ENCODE measurements at places on chromosomes 4 and X.
A peak's percentile ranks its signal among the peaks of the same experiment; 100 is the strongest.

DNA sequence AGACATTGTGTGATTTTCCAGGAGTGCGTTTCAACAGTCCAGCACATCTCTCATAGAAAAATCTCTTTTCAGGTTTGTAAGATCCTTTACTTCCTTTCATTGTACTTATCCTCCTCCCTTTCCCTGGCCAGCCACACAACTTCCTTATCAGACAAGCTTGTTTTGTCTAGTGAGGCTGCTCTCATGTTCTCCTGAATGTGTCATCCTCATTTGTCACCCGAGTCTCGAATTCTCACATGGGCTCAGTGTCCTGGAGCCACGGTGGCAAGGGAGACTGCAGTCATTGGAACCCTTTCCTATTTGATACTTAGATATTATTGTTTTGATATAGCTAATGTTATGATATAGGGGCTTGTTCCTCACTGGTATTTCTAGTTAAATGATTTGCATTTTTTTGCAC, 16.9 kb downstream of the SYNPO2 start:
- no peak for DNase-seq

GRCh38 chr4:62644372-62644771, 1444.2 kb downstream of the ADGRL3 start:
- DNase-seq = no peak

GRCh38 chrX:150863191-150863590, 35.3 kb downstream of the CD99L2 start:
- no peak for DNase-seq

GRCh38 chrX:72243472-72243871, 4.6 kb upstream of the ERCC6L start:
- no peak for DNase-seq

DNA sequence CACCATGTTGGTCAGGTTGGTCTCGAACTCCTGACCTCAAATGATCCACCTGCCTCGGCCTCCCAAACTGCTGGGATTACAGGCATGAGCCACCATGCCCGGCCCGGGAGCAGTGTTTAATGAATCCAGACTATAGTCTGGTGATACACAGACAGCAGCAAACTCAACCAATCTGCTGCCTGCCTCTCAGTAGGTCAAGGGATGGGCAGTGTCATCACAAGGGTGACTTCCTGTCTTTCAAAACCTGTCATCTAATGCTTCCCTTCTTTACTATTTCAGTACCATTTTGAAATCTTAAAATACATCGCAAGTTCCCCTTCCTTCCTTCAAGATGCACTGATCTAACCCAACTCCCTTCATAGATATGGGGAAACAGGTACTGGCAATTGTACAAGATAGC, 8.4 kb downstream of the RPL39 start:
- no peak for DNase-seq

DNA sequence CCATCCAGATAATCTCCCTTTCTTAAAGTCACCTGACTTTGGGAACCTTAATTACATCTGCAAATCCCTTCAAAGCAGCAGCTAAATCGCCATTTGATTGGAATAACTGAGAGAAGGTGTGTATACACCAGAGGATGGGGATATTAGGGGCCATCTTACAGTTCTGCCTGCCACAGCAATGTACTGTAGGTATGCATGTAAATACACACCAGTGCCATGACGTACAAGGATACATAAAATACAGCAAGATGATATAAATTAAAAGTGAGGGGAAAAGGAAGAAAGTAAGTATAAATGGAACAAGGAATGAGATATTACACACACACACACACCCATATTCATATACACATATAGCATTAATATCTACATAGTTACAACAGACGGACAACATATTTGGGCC, 81.2 kb downstream of the CBR4 start:
- no peak for DNase-seq

DNA sequence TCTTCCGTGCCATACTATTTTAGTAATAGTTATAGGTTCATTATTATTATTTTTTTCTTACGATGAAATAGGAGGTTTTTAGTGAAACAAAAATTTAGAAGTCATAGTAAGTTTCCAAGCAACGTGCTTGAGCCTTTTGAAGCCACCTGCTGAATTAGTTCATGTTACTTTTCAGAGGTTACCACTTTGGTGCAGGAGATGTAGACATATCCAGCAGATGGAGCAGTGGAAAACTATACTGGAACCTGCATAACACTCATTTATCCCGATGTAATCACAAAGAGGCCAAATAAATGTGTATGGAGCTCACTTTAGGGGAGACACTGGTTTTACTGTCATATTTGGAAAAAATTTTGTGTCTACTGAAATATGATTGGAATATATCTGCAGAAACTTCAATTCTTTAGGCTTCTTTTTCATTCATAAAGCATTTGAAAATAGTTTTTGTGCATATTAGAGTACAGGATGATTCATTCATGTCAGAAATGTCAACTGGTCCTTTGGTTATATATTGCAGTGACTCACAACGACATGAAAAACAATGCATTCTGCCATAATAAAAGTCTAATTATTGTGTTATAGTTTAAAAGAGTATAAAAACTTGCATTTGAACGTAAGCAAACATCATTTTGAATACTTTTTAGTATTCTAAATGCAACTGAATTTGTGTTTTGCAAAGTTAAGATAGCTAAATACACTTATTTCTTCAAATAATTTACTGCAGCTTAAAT, 2182.9 kb upstream of the TENM3 start:
- no peak for DNase-seq

DNA sequence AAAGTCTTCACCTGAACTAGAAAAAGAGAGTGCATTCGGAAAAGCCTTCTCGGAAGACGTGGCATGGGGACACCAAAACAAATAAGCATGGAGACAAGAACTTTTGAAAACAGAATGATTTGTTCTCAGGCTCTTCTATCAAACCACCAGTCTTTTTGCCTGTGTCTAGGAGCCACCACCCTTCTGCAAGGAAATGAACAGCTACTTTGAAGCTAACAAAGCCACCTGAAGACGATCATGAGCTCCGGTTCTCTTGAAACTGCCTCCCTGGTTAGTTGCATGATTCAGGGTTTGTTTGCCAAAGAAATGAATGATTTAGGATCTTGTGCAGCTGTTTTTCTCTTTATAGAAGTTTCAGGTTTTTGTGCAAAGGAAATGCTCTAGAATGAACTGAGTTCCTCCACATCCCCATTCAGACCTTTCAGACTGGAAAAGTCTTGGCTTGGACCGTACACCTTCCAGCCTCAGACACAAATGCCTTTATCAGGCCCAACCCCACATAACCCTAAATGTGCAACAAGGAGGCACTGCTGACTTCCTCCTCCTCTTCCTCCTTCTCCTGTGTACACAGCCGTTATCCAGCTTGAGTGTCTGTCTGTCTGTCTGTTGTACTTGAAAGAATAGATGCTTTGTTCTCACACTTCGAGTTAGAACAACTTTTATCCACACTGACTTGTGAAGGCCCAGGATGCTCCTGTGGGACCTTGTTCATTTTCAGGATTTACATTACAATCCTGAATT, 334.8 kb upstream of the KLF3 start:
- DNase-seq = no peak

- no peak for DNase-seq
Measured at GRCh38 chr4:98612318-98613250, 45.8 kb downstream of the TSPAN5 start.

DNA sequence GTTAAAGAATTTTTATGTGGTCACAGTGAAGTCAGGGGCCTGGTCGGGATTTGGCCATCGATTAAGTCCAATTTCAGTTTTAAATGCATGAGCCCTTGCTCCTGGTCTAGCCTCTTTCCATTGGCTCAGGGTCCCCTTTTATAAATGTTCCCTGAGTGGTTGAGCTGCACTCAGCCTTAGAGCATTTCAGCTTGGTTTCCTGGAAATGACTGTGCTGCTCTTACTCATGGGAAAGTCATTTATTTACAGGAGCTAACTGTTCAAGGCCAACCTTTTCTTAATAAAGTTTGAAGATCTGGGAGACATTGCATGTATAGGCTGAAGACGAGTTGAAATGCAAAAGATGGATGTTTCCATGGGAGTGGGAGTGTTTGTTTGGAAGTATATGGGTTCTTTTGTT, 98.8 kb upstream of the CLNK start:
- DNase-seq = no peak

GRCh38 chr4:3375688-3376087, 66.1 kb upstream of the HGFAC start:
- no peak for DNase-seq

GRCh38 chr4:151014521-151015458, at the start of gene LRBA:
Gene LRBA (minus strand): TSS chr4:151015284. CDS start chr4:151014642, 642 bp downstream.
- peak; percentile 89 for DNase-seq

DNA sequence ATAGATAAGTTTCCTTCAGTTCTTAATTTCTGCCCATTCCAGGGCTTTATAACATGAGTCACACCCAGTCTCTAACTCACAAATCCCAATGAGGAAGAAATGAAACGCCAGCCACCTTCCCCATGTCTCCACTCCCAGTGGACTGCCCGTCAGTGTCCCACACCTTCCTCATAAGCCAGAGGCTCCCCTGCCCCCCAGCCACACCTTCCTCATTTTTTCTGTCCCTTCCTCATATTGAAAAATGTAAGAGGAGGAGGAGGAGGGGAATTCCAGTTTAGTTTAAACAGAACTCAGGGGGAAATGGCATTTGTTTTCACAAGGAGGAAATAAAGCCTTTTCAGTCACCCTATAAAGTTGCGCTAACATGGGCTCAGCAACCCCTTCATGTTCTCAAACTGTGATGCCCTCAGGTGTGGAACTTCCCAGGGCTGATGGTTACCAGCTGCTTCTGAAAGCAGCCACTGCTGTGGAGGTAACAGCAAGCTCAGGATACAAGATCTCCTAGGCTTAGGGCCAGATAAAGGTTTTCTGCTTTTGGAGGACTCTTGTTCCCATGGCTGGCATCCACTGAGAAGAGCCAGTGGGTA, 97.8 kb downstream of the PARM1 start:
- DNase-seq = no peak

DNA sequence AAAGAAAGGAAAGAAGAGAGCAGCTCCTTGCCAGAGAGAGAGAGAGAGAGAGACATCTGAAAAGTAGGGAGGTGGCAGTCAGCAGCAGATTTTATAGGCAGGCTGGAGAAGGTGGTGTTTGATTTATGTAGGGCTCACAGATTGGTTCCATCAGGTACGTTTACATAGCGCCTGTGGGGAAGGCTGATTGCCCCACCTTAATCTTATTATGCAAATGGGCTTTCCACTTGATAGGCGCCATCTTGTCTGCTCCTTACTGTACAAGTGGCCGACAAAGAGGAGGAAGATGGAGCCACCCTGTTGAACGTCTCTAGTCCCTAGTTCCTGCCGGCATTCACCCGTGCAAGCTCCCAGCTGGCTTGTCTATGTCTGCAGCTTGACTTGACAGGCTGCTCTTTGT, 49.1 kb upstream of the DHRSX start:
- no peak for DNase-seq

GRCh38 chr4:137212601-137213000, 319.7 kb downstream of the PCDH18 start:
- DNase-seq = no peak

DNA sequence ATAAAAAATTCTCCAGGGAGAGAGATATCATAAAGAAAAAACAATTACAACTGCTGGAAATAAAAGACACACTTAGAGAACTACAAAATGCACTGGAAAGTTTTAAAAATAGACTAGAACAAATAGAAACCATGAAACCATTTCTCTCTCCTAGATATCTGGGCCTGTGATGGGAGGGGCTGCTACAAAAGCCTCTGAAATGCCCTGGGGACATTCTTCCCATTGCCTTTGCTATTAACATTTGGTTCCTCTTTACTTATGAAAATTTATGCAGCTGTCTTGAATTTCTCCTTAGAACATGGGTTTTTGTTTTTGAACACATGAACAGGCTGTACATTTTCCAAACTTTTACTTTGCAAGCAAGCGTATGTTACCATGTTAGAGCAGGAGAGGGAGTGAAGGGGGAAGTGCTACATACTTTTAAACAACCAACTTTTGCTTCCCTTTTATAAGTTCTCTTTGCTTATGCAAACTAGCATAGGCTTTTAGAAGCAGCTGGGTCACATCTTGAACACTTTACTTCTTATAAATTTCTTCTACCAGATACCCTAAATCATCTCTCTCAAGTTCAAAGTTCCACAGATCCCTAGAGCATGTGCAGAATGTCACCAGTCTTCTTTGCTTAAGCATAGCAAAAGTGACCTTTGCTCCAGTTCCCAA, 47.9 kb upstream of the PACRGL start:
- no peak for DNase-seq

DNA sequence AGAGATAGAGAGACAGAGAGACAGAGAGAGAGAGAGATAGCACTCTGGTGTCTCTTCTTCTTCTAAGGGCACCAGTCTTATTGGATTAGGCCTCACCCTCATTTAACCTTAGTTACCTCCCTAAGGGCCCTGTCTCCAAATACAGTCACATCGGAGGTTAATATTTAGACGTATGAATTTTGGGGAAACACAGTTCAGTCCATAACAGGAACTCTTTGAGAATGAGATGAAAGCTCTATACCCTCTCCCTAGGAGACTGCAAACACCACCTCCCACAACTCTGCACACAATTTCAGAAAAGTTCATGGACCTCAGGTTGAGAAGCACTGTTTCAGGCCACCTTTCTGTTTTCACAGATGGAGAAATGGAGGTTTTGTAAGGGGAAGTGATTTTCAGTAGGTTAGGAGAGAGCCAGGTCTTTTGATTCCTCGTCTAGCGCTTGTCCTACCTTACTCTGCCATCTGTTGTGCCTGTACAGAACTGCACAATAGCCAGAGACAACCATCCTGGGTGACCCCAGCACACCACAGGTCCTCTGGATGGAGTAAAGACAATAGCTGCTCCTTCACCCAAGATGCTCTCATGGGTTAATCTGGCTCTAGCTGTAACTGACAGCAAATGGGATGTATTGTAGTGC, 16.9 kb upstream of the LOC101059915 start:
- no peak for DNase-seq

DNA sequence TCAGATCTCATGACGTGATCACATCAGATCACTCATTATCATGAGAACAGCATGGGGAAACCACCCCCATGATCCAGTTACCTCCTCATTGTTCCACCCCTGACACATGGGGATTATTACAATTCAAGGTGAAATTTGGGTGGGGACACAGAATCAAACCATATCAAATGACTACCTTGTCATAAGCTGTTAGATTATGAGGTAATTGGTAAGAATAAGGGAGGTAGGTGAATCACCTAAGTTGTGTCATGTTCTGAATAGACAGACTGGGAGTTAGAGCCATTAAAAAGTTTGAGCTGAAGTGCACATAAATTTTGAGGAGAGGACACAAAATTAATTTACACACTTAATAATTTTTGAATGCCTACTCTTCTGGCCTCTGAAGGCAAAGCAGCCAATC, 24.7 kb downstream of the SLC9B1 start:
- DNase-seq = no peak

All from activated T-cell treated with anti-CD3 and anti-CD28 coated beads, Interleukin-2, amount 50 U/mL, for 24 hours (primary cell).